Activated effector memory CD4-positive, alpha-beta T cell treated with Interleukin-2 at 50 U/mL for 16 hours (primary cell): ENCODE measurements at places on chromosomes 12 and 14.

- no peak for DNase-seq
Observed at GRCh38 chr14:30005114-30005808, 77.6 kb upstream of the PRKD1 start.

DNA sequence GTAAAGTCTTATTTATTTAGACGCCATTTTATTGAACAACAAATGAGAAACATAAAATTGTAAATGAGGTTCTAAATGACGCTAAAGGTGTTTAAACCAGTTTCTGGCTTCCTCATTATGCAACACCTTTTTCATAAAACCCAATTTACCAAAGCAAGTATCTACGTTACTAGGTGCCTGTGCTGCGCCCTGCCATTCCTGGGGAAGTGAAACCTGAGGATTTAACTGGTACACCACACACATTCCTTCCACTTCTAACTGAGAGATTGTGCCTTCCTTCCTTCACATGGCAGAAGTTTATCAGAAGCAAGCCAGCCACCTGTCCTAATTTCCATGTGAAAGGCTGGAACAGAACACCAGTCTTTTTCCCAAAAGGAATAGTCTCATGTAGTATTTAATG, 40.3 kb upstream of the GCH1 start:
- DNase-seq: no peak

GRCh38 chr12:40825156-40825555, 132.9 kb downstream of the CNTN1 start:
- DNase-seq: no peak

DNA sequence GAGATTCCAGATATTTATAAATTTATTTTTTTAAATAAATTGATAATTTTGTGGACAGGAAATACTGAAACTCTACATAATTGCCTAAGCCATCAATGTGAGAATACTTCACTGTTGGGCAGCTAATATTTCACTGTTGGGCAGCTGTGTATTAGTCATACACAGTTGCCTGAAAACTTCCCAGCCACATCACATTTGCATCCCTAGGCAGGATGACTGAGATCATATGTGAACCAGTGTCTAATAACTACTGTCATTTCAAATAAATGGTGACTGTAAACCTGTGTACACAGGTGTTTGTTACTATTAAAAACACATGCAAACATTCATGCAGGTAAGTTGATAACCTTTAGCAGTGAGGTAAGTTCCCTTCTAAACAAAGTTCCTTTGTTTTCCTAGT, 43.9 kb downstream of the TMTC3 start:
- DNase-seq: no peak

- no peak for DNase-seq
Observed at GRCh38 chr12:64746663-64747062, 12.5 kb downstream of the GNS start.

GRCh38 chr14:31827325-31827724, 249.8 kb upstream of the ARHGAP5 start:
- DNase-seq: no peak

GRCh38 chr12:76587428-76588178, 28.0 kb upstream of the OSBPL8 start:
- DNase-seq: no peak

GRCh38 chr12:103688376-103689063, 101.4 kb downstream of the STAB2 start:
- no peak for DNase-seq

GRCh38 chr14:90777830-90778485, 38.3 kb downstream of the TTC7B start:
- DNase-seq: no peak

GRCh38 chr12:93676408-93677194, 574 bp upstream of the CRADD start:
- DNase-seq: no peak

DNA sequence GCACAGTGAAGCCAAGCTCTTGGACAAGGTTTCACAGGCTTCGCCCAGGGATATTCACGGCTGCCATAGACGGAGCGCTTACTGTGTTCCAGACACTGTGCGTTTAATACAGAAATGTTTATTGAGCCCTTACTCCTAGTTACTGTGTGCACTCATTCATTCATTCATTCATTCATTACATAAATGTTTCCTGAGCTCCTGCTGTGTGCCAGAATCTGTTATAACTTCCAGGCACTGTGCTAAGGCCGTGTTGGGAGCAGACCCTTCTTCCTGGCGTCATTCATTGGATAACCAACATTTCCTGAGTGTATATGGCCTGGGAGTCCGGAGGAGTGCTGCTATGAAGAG, 760 bp upstream of the MED13L start:
- DNase-seq: no peak

- DNase-seq: no peak
Observed at GRCh38 chr12:69633061-69633460, 22.4 kb upstream of the LRRC10 start.

- DNase-seq: no peak
Observed at GRCh38 chr12:10559244-10559643, 53.6 kb downstream of the EIF2S3B start.

DNA sequence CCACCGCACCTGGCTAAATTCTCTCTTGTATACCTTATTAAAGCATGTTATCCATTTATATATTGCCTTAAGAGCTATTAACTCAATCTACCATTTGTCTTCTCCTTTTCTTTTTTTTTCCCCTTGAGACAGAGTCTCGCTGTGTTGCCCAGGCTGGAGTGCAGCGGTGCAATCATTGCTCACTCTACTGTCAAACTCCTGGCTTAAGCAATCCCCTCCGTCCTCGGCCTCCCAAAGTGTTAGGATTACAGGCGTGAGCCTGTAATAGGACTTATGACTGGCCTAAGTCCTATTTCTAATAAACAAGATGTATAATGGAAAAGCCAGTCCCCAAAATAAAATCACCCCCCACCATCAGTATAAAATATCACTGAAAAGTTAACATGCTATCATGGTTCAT, 14.4 kb downstream of the SNX6 start:
- no peak for DNase-seq

DNA sequence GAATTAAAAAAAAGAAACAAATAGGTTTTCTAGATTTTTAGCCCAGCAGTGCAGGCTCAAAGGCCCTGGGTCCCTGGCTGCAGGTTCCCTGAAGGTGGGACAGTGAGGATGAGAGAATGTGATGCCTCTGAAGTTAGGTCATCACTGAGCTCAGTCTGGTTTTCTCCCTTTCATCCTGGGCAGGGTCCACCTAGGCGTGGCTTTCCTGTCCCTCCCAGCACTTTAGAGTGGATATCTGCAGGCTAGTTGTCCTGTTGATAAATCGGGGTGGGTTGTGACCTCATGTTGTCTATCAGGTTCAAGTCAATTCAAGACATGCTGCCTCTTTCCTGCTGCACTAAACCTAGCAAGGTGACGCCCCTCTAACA, 60.9 kb downstream of the MAP1LC3B2 start:
- DNase-seq: no peak
